ENCODE measurements at places on chromosomes 3 and 15.

- no peak for DNase-seq
Measured at GRCh38 chr15:65772930-65773329, 19.2 kb downstream of the DENND4A start.

GRCh38 chr15:45715528-45715927 is 80.7 kb downstream of the SQOR start:
- DNase-seq: no peak

- DNase-seq: no peak
Measured at GRCh38 chr15:63403254-63403945, 21.8 kb upstream of the CA12 start.

GRCh38 chr3:86948822-86949221 is 42.1 kb downstream of the VGLL3 start:
- no peak for DNase-seq

GRCh38 chr3:187385296-187385695 is 17.1 kb downstream of the RTP4 start:
- no peak for DNase-seq

DNA sequence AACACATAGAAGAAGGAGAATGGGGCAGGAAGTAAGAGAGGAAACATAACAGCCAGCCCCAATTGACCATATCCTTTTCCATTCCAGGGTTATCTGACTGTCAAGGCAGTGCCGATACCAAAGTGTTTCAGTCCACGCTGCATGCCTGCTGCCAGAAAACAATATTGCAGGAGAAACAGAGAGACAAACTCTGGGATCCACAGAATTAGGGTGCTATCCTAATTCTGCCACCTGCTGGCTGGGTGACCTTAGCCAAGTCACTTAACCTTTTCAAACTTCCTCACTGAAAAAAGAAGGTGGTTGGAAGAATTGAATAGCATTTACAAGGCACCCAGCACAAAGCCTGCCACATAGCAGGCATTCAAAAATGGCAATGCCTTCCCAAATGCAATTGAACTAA is 32.0 kb downstream of the GLB1 start:
- no peak for DNase-seq

- no peak for DNase-seq
Measured at GRCh38 chr3:7346364-7346763, 485.4 kb downstream of the GRM7 start.

- DNase-seq: no peak
Measured at GRCh38 chr15:73782344-73782959, 29.3 kb upstream of the INSYN1 start.

- DNase-seq: no peak
Measured at GRCh38 chr3:31002730-31003129, 108.3 kb upstream of the GADL1 start.

- DNase-seq: no peak
Measured at GRCh38 chr15:75067123-75067830, 43.9 kb downstream of the PPCDC start.

GRCh38 chr3:15277861-15278500 is 54.4 kb downstream of the SH3BP5 start:
- peak; percentile 49 for DNase-seq

DNA sequence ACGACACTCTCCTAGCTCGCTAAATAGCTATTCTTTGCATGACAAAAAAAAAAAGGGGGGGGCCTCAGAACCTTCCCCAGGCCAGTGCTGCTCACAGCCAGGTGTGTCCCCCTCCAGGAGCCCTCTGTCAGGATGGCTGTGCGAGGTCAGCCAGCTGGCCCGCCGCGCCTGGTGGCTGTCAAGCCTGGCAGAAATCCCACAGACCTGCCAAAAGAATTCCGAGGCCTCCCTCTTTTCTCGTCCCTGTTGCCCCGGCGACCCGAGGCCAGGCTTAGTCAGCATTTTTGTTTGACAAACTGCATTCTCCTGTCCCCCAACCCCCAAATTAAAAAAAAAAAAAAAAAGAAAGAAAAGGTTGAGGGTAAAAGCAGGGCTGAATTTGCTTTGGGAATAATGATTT is 61.9 kb downstream of the TM4SF4 start:
- peak; percentile 74 for DNase-seq

DNA sequence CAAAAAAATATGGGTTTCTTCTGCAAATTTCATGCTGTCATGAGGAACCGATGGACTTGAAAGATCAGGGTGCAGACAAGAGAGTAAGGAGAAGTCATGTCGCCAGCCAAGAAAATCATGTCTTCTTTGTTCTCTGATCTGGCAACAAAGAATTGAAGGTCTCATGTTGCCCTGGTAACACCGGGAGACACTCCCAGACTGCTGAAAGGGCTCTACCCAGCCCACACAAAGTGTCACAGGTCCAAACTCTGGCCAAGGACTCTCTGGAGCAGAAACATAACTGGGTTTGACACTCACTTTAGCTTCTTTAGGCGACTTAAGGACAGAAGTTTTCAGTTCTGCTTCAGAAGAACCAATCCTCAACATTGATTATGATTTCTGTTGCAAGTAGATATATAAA is 42.9 kb downstream of the SIDT1 start:
- DNase-seq: no peak

DNA sequence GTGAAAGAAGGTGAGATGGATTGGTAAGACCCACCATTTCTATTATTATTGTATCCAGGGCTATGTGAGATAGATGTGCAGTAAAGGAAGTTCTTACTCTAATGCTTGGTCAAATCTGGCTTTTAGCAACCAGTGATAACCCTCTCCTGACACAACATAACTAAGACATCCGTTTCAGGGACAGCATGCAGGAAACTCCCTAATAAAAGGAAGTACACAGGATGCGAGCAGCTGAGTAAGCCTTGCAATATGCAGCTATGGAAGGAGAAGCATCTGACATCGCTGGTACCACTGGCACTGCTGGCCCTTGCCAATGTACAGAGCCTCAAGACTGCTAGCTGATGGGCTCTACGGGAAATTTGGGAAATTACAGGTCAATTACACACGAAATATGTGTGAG is 662.3 kb downstream of the NR2F2 start:
- no peak for DNase-seq

- no peak for DNase-seq
Measured at GRCh38 chr3:128745742-128746141, 19.8 kb downstream of the RAB7A start.

GRCh38 chr15:65963911-65964482 is 94.7 kb downstream of the RAB11A start:
- no peak for DNase-seq

GRCh38 chr3:37734886-37735285 is 126.8 kb upstream of the CTDSPL start:
- DNase-seq: no peak

GRCh38 chr3:126577261-126577660 is 18.5 kb upstream of the C3orf22 start:
- DNase-seq: no peak

GRCh38 chr3:9704347-9705322 is 1.0 kb downstream of the CPNE9 start:
- no peak for DNase-seq

DNA sequence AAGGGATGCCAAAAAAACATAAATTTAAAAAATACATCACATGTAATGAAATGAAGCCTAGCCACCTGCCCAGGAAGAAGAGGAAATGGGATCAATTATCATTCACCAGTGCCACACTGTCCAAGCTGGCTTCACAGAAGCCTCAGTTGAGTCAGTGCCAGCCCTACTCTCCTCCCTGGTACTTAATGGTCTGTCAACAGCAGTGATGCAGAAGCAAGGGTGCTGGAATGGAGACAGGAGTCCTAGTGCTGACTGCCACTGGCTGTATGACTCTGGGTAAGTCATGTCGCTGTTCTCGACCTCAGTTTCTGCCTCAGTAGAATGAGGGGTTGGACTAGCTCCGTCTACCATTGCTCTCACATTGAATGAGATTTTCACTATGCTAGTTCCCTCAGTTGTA is 78.5 kb upstream of the LARS2 start:
- DNase-seq: no peak

GRCh38 chr3:196916221-196916620 is 26.1 kb downstream of the NCBP2 start:
- DNase-seq: no peak

DNA sequence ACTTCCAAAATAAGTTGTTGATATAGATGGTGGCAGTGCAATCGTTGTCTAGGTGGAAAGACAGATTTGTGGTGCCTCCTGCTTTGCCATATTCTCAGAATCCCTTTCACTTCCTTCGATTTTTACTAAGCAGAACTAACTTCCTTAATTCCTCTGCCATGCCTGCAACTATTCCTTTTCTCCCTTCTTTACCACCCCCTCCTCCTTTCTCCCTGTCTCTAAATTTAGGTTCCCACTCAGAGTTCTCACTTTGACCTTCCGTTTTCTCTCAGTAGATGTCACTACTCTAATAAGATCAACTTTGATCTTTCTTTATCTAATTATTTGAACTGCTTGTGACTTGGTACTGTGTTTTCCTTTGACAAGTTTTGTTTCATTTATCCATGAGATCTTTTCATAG is 351.2 kb downstream of the LPP start:
- no peak for DNase-seq

- no peak for DNase-seq
Measured at GRCh38 chr3:183581496-183582155, 26.1 kb upstream of the KLHL6 start.

GRCh38 chr3:165895919-165896318 is 58.7 kb upstream of the BCHE start:
- no peak for DNase-seq

DNA sequence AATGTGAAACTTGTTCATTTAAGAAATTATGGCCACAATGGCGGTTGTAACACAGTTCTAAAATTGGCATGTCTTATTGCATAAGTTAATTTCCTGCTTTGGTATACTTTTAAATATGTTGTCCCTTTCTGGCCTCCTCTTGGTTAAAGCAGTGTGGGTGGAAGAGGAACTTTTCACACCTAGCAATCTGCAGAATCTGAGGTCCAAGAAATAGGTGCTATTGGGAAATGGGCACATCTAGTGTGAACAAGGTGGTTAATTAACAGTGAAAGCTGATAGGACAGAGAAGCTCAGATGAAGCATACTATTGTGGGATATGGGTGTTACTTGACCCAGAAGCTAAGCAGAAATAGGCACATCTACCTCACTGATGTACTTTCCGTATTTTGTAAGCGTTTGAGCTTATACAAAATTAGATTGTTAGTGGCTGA is 10.6 kb downstream of the CMC1 start:
- DNase-seq: no peak

DNA sequence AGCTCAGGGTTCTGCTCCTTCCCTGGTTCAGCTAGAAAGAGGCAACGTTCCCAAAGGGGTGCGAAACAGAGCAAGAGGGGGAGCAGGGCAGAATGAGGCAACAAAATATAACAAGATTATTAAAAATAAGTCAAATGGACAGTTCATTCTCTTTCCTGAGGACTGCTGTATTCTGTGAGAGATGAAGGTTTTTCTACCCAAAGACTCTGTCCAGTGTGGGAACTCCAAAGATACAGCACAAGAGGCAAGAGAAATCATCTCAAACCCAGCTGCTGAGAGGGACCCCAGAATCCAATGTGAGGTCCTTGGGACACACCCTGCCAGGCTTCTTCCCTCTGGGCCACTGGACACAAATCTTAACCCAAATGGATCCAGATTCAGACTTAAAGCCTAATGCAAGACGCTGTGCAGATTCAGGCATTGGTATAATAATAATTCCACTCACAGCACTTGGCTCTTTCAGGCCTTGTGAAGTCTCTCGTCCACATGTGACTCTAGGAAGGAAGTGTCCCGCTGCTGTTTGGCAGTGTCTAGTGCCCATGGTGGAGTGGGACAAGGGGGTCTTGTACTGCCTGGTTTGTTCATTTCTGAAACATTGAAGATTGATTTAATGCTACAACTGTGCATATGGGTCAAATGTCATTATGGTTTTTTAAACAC is 14.5 kb upstream of the ARHGAP31 start:
- DNase-seq: no peak

GRCh38 chr15:68386587-68387288 is 45.2 kb downstream of the ITGA11 start:
- DNase-seq: no peak

GRCh38 chr3:75938921-75939320 is 153.6 kb upstream of the ZNF717 start:
- DNase-seq: no peak

- no peak for DNase-seq
Measured at GRCh38 chr15:83278191-83278590, 6.3 kb downstream of the BNC1 start.

GRCh38 chr3:129599607-129600006 is 6.9 kb downstream of the PLXND1 start:
- peak; percentile 84 for DNase-seq

DNA sequence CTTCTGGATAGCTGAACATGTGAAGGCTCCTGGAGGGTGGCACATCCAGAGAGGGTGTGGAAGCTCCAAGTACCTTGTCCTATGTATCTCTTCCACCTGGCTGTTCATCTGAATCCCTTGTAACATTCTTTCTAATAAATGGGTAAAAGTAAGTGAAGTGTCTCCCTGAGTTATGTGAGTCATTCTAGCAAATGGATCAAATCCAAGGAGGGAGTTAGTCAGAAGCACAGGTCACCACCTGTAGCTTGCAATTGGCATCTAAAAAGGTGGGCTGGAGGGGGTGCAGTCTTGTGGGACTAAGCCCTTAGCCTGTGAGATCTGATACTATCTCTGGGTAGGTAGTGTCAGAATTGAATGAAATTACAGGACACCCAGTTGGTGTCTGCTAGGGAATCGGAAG is 71.0 kb downstream of the WWTR1 start:
- no peak for DNase-seq

DNA sequence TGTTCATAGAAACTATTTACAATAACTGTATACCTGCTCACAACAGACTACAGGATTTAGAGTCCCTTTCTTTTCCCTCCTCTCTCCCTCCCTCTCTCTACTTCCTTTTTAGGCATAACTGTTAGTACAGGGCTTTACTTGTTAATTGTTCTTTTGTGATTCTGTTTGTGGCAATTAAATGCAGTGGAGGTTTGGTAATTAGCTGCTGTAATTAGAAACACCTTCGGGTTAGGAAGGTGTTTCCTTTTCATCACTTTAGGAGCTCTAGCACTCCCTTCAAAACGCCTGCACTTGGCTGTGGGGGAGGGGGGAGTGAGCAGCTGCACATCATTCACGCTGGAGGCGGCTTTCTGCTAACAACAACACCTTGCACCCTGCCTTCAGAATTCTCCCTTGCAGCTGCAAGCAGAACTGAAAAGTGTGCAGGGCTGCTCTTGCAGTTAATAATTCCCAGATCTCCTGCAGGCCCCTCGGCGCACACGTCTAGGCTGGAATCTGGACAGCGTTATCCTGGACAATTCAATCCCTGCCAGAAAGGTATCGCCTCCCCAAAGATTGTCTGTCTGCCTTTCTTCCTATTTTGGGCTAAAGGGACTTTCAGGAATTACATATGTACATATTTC is 242.6 kb upstream of the RGMA start:
- peak; percentile 73 for DNase-seq

GRCh38 chr3:154139996-154140436 is 18.8 kb downstream of the ARHGEF26 start:
- no peak for DNase-seq

GRCh38 chr3:20836801-20837200 is 650.8 kb upstream of the SGO1 start:
- DNase-seq: no peak

GRCh38 chr15:50049871-50050270 is 69.2 kb downstream of the ATP8B4 start:
- DNase-seq: no peak

DNA sequence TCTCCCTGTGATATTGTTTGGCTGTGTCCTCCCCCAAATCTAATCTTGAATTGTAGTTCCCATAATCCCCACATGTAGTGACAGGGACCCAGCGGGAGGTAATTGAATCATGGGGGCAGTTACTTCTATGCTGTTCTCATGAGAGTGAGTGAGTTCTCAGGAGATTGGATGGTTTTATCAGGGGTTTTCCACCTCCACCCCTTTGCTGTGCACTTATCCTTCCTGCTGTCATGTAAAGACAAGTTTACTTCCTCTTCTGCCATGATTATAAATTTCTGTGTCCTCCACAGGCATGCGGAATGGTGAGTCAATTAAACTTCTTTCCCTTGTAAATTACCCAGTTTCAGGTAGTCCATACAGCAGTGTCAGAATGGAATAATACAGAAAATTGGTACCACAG is 24.7 kb downstream of the TUSC7 start:
- DNase-seq: no peak
